ENCODE measurements at places on chromosomes 12 and 14. TPM values are rescaled to one million over a fixed set of nuclear protein-coding genes. Genes with fewer than 3 reads are reported as not detected.

CFAP73 gene
- total RNA-seq = 0.09 TPM

PRMT5 gene
- 119 TPM for total RNA-seq

STAC3 gene
- total RNA-seq = 0.36 TPM

CIT gene
- 11.3 TPM for total RNA-seq

Measured in A549 treated with Hydrocortisone at 1 μM for 4 hours (cell line).